ENCODE measurements at places on chromosomes 12 and 14.

GRCh38 chr14:63752449-63753169 is 24.7 kb upstream of the SGPP1 start:
- no peak for DNase-seq

- DNase-seq, result no peak
Observed at GRCh38 chr12:7130701-7131501, 730 bp downstream of the CLSTN3 start.

GRCh38 chr14:75399843-75400775 is 27.7 kb upstream of the JDP2 start:
- no peak for DNase-seq

DNA sequence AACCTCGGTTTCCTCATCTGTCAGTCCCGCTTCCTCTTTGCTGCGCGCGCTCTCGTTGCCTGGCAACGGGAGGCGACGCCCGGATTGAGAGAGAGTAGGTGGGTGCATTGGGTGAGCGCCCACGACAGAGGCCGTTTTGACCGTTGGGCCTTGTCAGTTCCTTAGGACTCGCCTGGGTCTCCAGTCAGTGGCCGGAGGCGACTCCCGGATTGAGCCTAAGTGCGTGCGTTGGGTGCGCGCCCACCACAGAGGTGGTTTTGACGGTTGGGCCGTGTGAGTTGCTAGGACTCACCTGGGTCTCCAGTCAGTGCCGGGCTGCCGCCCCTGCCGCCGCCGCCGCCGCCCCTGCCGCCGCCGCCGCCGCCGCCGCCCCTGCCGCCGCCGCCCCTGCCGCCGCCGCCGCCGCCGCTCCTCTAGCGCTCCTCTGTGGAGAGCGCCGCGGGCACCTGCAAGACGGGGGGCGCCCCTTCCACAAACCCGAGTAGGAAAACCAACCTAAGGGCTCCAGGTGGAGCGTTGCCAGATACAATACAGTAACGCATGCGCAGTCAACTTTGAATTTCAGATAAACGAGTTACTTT is 37.2 kb downstream of the APOBEC1 start:
- no peak for DNase-seq

- no peak for DNase-seq
Observed at GRCh38 chr14:101124815-101125214, 221.3 kb upstream of the RTL1 start.

DNA sequence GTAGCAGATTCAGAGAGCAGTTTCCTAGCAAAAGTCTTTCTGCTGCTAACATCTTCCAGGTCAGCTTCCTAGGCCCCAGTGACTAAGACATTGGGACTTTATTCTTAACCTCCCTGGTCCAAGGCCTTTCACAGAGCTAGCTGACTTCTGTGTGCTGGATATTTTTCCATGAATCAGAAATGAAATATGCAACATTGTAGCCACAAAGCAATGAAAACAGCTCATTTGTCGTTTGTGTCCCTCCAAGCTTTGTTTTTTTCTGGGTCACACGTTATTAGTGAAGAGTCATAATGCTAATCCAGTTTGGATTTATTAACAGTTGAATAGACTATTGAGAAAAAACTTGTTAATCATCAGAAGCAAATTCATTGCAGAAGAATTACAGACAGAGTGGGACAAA is 82.4 kb downstream of the ARF6 start:
- no peak for DNase-seq

DNA sequence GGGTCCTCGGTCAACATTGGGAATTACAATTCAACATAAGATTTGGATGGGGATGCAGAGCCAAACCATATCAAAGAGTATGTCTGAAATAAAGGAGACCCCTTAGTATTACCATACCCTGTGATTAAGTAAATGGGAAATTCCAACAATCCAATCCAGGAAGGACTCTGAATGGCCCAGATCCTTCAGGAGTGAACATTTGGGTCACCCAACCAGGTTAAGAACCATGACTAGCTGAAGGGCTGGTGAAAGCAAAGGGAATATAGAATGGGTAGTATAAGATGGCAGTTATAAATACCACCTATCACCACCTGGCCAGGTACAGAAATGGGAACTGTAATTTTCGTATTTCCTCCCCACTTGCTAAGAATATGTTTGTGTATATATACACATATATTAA is 114.4 kb upstream of the CCDC196 start:
- no peak for DNase-seq

DNA sequence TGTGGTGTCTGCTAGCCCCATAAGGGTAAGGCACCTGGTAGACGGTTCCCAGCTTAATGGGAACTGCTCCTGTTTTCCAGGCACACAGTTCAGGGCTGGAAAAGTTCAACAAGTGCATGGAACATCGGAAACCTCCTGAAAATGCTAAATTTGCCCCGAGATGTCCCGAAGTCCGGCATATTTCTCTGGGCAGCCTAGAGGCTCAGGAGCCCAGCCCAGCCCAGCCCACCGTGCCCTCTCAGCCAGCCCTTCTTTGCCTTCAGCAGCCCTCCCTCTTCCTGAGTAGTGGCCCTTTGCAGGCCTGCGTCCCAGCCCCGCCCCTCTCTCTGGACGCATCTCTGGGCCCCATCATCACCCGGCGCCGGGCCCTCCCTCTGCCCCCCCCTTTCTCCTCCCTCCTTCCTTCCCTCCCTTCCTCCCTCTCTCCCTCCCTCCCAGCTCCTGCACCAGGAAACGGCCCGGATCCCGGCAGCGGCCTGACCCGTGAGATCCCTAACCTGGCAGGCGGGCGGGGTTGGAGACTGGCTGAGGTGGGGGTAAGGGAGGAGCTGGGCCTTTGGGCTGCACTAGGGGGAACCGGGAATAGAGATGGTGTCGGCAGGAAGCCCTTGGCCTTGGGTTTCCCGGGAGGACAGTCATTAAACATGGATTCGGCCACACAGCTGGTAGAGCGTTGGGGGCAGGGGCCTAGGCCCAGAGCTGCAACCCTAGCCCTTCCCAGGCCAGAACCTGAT is at the start of gene BCL2L2:
Gene BCL2L2 (plus strand): TSS at position 422 of the 734 bp plus-strand sequence. CDS start 935 bp downstream, outside the sequence.
- no peak for DNase-seq

- DNase-seq, result no peak
Observed at GRCh38 chr12:124224535-124225110, 70.3 kb upstream of the RFLNA start.

GRCh38 chr12:4114986-4115385 is 158.6 kb upstream of the CCND2 start:
- no peak for DNase-seq

- DNase-seq, result peak; percentile 34
Observed at GRCh38 chr14:20624495-20625070, 16.9 kb downstream of the OR6S1 start.

GRCh38 chr12:23884909-23885308 is 64.6 kb downstream of the SOX5 start:
- DNase-seq, result no peak

DNA sequence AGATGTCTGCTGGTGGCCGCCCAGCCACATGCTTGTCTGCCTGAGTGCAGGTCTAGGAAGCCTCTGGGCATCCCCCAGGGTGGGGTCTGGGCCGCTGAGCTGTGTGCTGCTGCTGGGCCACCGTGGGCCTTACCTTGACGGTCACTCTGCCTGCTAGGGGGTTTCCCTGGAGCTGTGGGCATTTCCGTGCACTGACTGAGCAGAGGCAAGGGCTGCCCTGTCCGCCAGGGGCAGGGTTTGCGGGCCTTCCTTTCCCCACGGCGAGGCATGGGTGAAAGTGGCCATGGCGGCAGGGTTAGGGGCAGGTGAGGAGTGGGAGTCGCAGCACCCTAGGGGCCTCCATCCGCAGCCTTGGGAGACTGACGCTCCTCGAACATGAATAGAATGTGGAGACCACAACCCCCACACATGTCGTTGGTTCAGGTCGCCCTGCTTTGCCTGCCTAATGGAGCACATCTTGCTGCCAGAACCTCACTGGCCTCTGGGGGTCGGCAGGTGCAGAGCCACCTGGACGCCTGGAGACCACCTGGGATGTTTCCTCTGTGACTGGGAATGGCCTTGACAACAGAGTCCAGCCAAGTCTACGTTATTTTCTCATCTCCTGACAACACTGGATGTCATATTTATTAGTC is 2.5 kb downstream of the ZBTB42 start:
- DNase-seq, result no peak

- no peak for DNase-seq
Observed at GRCh38 chr14:21049271-21049673, 7.1 kb downstream of the RNASE7 start.

GRCh38 chr14:62307844-62308243 is 545.6 kb downstream of the SNAPC1 start:
- DNase-seq, result no peak

- DNase-seq, result no peak
Observed at GRCh38 chr12:20777420-20777819, 33.1 kb upstream of the SLCO1B3 start.

- DNase-seq, result no peak
Observed at GRCh38 chr12:14621826-14622225, 54.1 kb upstream of the PLBD1 start.

All from naive thymus-derived CD8-positive, alpha-beta T cell (primary cell).